Right hindlimb (tissue), 1 donor: ENCODE measurements at places on chromosomes 5 and 9.
A peak's percentile ranks its signal among the peaks of the same experiment; 100 is the strongest.

- no peak for DNase-seq
These were observed 28.0 kb downstream of the LCP2 start for GRCh38 chr5:170269579-170269978.

- no peak for DNase-seq
These were observed 203.1 kb upstream of the PPP1R2B start for GRCh38 chr5:156647034-156647451.

- DNase-seq = no peak
These were observed 126.4 kb downstream of the LPAR1 start for GRCh38 chr9:110911659-110912418.

DNA sequence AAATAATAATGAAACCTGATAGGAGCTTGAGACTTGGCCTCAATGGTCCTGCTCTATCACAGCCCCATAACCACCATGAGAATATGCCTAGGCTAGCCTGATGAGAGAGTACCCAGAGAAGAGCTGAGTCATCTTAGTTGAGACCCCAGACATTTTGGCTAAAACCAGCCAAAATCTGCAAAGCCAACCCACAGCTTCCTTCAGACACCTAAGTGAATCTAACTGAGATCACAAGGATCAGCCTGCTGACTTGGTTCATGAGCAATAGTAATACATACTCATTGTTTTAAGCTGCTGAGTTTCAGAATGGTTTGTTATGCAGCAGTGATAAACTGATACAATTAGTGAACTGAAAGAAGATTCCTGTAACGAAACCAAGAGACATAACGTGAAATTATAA, 473.7 kb upstream of the PTGER4 start:
- DNase-seq = no peak

- no peak for DNase-seq
These were observed 159.4 kb downstream of the CEMIP2 start for GRCh38 chr9:71608825-71609447.

DNA sequence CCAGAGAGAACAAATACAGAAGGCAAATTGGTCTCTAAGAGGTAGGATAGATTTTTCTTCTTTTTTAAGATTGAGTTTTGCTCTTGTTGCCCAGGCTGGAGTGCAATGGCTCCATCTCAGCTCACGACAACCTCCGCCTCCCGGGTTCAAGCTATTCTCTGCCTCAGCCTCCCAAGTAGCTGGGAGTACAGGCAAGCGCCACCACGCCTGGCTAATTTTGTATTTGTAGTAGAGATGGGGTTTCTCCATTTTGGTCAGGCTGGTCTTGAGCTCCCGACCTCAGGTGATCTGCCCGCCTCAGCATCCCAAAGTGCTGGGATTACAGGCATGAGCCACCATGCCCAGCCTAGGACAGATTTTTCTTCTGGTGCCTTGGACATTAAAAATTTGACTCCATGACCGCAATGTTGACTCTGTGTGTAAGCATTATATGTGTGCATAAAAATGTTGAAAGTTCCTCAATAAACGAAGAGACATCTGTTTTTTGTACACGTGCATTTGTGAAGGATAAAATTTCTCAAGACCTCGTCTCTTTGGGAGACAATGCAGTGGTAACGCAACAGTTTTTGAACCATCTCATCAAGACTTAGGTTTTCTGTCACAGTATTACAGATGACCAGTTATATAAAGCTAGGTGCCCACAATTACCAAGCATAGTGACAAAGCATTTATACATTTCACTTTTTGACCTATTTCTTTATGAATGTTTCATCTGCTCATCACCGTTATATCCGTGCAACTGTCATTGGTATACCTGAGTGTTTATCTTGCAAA, 17.4 kb downstream of the VCP start:
- DNase-seq = no peak

DNA sequence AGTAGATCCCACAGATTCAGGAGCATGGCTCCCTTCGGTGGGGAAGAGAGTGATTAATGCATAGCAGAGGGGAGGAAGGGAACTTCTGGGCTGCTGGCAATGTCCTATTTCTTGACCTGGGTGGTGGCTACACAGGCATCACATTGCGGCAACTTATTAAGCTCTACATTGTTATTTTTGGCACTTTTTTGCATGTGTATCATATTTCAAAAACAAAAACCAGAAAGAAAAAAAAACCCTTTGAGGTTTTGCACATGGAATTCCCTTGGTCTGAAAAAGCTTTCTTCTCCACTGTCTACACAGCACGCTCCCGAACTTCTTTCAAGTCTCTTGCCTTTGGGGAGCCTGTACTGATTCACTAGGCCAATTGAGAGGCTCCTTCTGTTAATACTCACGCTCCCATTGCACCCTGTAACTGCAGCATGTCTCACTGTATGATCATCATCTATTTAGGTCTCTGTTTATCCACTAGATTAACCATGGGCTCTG, 25.1 kb downstream of the CEMIP2 start:
- no peak for DNase-seq

DNA sequence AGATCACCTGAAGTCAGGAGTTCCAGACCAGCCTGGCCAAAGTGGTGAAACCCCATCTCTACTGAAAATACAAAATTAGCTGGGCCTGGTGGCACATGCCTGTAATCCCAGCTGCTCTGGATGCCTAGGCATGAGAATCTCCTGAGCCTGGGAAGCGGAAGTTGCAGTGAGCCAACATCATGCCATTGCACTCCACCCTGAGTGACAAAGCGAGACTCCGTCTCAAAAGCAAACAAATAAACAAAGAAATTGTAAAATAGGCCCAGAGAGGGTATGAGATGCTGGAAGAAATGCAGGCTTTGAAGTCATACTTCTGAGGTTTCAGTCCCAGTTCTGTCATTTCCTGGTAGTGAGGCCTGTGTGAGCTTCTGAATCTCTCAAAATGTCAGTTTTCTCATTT, 5.3 kb upstream of the ARHGEF37 start:
- DNase-seq = no peak

GRCh38 chr9:105238302-105238701, 6.1 kb upstream of the SLC44A1 start:
- DNase-seq = no peak

DNA sequence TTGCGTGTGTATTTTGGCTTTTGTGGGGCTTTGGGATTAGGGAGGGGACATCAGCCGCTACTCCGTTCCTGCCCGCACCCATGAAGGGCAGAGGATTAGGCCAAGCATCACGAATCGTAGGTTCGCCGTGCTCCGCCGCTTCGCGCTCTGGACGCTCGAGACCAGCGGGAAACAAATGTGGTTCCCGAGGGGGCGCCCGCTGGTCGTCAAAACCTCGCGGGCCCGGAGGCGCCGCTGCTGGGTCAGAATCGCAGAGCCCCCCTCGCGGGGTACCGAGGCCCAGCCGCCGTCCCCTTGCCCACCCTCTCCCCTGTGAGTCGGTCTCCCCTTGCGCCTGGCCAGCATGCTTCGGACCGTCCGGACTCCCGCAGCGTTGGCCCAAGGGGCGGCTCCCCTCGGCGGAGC, 2.3 kb upstream of the PAX5 start:
- DNase-seq = peak; percentile 32

DNA sequence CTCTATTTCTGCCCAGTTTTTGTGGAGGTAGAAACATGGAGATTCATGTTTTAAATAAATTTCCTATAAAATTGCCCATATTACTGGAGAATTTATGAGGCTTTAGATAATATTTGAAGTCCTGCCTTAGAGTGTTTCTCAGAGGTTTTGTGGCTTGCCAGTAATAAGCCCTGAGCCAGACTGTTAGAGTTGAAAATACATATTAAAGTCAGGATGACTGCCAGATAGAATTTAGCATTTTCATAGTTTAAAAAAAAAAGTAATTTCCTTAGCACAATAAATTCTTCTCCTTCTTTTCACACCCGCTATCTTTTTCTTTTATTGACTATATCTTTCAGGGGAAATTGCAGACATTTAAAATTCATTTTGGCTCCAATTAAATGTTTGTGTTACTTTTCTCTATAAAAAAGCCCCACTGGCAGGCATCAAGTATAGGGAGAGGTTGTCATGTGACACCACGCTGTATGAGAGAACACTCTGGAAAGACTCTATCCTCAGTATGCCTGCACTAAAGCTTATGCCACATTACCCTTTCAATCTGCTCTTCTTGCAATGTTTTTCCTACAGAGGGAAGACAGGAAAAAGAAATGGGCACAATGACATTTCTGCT, 135.2 kb downstream of the MPDZ start:
- DNase-seq = no peak

GRCh38 chr9:128416014-128416413, 4.6 kb upstream of the CERCAM start:
- no peak for DNase-seq

DNA sequence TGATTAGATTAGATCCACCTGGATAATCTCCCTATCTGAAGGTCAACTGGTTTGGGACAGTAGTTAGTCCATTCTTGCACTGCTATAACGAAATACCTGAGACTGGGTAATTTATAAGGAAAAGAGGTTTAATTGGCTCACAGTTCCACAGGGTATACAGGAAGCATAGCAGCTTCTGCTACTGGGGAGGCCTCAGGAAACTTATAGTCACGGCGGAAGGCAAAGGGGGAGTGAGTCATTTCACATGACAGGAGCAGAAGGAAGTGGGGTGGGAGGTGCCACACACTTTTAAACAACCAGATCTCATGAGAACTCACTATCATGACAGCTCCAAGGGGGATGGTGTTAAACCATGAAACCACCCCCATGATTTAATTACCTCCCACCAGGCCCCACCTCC, 9.9 kb downstream of the C9orf40 start:
- DNase-seq = no peak

- peak; percentile 69 for DNase-seq
These were observed 379.1 kb downstream of the DMRT2 start for GRCh38 chr9:1429297-1429696.

- no peak for DNase-seq
These were observed 12.9 kb downstream of the CCT5 start for GRCh38 chr5:10262995-10263394.

GRCh38 chr9:135802876-135803419, 101.0 kb downstream of the KCNT1 start:
- DNase-seq = no peak

DNA sequence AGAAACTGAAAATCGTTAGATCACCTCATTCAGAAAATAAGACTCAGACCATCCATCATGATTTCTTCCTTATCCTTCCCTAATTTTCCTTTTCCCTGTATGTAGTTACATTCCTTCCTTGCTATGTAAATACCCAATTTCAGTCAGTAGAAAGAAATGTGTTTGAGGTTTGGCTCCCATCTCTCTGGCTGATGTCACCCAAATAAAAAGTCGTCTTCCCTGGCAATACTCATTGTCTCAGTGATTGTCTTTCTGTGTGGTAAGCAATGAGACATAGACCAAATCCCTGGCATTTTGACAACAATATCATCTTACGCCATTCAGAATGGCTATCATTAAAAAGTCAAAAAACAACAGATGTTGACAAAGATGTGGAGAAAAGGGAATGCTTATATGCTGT, 303.9 kb upstream of the EDIL3 start:
- DNase-seq = no peak

DNA sequence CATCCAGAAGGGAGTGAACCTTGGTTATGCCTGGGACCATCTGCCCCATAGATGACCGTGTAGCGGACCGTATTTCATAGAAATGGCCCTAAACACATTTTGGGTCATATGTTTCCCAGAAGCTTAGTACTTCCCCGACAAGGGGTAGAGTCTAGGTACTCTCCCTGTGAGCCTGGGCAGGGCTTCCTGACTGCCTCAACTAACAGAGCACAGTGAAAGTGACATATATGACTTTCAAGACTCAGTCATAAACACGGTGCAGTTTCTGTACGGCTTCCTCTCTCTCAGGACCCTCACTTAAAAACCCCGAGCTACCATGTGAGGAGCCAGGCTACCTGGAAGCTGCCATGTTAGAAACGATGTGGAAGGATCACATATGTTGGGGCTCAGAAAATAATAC, 20.9 kb downstream of the C9orf57 start:
- no peak for DNase-seq

- no peak for DNase-seq
These were observed 7.1 kb upstream of the AFAP1L1 start for GRCh38 chr5:149264439-149265067.

GRCh38 chr5:68332556-68332955, 117.0 kb downstream of the PIK3R1 start:
- no peak for DNase-seq
